ENCODE measurements at places on chromosomes 2 and 18.

DNA sequence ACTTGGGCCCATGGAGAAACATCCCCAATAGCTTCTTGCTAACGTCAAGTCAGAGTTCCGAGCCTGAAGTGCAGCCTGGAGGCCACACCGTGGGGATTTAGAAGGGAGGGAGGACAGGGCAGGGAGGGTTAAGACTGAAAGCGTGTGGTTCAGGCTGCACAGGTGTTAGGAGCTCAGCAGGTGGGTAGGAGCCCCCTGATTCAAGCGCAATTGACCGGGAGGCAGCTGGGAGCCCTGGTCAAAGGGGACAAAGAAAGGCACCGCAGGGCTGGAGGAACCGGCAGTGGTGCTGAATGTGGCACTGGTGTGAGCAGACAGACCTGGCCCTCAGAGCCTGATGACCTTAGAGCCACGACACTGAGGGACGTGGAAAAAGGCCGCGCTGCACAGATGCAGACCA, 149.6 kb downstream of the TMEM18 start:
- DNase-seq, result no peak

DNA sequence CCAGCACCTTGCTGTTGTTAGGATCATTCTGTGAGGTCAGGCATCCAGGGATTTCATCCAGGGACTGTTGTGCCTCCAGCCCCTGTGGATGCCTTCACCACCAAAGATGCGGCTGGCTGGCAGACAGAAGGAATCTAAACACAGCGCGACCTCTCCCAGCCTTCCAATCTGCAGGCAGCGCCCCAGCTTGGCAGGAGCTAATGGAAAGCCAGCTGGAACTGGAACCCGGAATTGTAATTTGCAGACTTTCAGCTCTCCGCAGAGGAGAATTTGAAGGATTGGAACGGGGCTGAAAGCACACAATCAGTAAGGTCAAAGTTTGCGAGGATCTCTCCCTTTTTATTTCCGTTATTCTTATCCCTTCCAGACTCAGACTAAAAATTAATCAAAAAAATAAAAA, 127.8 kb downstream of the TRIB2 start:
- DNase-seq, result no peak

GRCh38 chr2:241123816-241124536, 21.9 kb upstream of the MTERF4 start:
- peak; percentile 27 for DNase-seq

DNA sequence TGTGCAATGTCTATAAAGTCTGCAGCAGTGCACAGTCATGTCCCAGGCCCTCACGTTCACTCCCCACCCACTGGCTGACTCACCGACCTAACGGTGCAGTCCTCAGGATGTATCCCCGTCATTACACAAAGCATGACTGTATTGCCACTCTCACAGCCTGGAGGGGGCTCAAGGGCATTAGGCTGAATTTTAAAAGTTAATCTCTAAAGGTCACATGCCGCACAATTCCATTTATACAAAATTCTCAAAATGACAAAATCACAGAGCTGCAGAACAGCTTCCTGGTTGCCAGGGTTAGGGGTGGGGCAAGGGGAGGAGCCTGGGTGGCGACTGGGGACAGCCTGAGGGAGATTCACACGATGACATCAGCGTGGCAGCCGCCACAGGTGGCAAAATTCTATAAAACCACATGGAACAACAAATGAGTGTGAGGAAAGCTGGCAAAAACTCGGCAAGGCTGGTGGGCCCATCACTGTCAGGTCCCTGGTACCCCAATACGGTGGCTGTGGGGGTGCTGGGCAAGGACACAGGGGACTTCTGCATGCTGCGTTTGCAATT, 97.6 kb downstream of the NDUFA10 start:
- DNase-seq, result no peak

Measured in stimulated activated CD8-positive, alpha-beta memory T cell treated with anti-CD3 and anti-CD28 coated beads, Interleukin-2, amount 100 ng/mL, for 1 hour (primary cell).